ENCODE measurements at places on chromosomes 4 and X. TPM values are rescaled to one million over a fixed set of nuclear protein-coding genes. Genes with fewer than 3 reads are reported as not detected.

DNA sequence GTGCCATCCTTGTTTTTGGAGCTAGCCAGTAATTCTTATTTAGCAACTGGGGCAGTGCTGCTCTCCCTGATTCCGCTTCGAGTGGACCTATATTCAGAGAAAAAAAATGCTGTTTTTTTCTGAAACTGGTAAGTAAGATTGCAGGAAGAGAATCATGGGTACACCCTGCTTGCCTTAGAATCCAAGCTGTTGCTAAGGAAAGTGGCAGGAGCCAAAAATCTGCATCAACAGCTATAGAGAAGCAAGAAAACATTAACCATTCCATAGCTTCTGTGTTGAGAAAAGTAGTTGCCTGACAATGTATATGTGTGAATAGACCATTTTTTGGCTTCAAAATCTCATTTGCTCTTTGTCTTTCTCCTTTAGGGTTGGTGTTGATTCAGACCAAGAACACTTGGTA is 44.5 kb downstream of the SLC9A6 start:
- no peaks in the 10 kb centered on the region for H3K27me3 ChIP-seq
- no peak overlapping the region for H3K4me3 ChIP-seq
- no peaks in the 10 kb centered on the region for H3K4me1 ChIP-seq
- peak overlapping the region; percentile 82 for H3K27ac ChIP-seq
- H3K36me3 ChIP-seq, result peaks cover 23% of the 10 kb centered on the region
- no peak for DNase-seq

DNA sequence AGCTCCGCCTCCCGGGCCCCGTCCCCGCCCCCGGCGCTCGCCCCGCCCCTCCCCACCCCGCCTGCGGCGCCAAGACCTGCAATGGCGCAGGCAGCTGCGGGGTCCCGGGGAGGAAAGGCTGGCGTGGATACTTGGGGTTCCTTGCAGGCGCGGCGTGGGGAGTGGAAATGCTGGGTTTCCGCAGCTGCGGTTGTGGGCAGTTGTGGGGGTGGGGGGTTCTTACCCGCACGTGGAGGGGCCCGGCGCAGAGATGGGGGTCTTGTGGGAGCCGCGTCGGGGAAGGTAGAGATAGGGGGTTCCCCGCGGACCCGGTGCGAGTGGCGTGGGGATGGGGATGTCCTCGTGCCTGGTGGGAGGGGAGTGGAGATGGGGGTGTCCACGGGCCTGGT is 680 bp upstream of the ASMTL start:
- H3K4me1 ChIP-seq, result peaks cover 15% of the 10 kb centered on the region
- DNase-seq, result no peak
- no peaks in the 10 kb centered on the region for H3K27me3 ChIP-seq
- H3K36me3 ChIP-seq, result no peaks in the 10 kb centered on the region
- H3K4me3 ChIP-seq, result peak overlapping the region; percentile 88

DNA sequence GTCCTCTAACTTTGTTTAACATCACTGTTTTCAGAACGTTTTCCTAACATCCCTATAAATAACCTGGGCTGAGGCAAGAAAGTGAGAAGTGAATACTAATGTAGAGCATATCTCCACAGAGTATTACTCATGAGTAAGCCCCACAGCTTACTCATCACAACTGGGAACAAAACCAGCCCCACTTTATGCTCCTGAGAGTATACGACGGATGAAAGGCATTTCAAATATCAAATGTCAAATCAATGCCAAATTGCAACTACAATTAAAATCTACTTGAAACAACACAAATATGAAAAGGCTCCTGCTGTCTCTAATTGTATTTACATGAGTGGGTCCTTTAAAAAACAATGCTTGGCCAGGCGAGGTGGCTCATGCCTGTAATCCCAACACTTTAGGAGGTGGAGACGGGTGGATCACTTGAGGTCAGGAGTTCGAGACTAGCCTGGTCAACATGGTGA is 41.2 kb downstream of the SH3RF1 start:
- DNase-seq, result no peak
- H3K36me3 ChIP-seq, result no peaks in the 10 kb centered on the region
- no peak overlapping the region for H3K27ac ChIP-seq
- H3K4me1 ChIP-seq, result peaks cover 5% of the 10 kb centered on the region
- H3K4me3 ChIP-seq, result no peak overlapping the region
- no peaks in the 10 kb centered on the region for H3K27me3 ChIP-seq

DNA sequence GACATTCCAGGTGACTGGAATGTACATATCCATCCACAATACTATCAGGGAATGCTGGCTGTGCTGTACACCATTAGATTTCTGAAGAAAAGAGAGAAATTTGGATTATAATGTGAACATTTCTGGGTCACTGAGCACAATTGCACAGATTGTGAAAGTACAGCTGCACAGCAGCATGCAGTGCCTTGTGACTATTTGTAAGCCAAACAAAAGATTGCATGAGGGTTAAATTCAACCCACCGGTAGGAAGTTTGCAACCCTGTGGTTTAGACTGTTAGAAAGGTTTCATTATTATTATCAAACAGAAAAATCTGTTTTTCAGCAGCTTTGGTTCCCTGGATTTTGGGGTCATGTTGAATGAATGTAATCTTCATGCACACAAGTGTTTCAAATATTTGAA is 24.5 kb downstream of the DDIT4L start:
- DNase-seq, result no peak
- H3K4me1 ChIP-seq, result peaks cover 5% of the 10 kb centered on the region
- H3K27ac ChIP-seq, result no peak overlapping the region
- no peaks in the 10 kb centered on the region for H3K36me3 ChIP-seq
- no peak overlapping the region for H3K4me3 ChIP-seq

- no peak overlapping the region for H3K27ac ChIP-seq
- H3K4me1 ChIP-seq, result no peaks in the 10 kb centered on the region
- no peak overlapping the region for H3K4me3 ChIP-seq
- no peaks in the 10 kb centered on the region for H3K36me3 ChIP-seq
- H3K27me3 ChIP-seq, result no peaks in the 10 kb centered on the region
Measured at GRCh38 chrX:5891378-5891777, 337.3 kb downstream of the NLGN4X start.

DNA sequence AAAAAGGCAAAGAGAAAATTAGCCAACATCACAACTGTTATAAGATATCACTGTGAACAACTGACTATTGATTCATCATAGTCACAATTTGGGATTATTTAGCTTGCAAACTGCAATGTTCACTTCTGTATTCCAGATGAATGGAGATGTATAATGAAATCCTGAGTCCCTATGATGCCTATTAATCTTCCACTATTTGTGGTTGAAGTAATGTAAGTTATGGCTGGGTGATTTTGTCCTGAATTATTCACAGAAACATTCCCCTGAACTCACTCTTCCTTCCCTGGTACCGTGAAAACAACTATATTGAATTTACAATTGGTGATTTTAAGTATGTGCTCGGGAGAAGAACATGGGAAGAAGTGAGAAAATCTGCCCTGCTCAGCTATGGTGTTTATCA is 50.8 kb upstream of the NPFFR2 start:
- H3K27ac ChIP-seq, result no peak overlapping the region
- H3K4me1 ChIP-seq, result no peaks in the 10 kb centered on the region
- H3K4me3 ChIP-seq, result no peak overlapping the region
- DNase-seq, result no peak
- no peaks in the 10 kb centered on the region for H3K36me3 ChIP-seq

DNA sequence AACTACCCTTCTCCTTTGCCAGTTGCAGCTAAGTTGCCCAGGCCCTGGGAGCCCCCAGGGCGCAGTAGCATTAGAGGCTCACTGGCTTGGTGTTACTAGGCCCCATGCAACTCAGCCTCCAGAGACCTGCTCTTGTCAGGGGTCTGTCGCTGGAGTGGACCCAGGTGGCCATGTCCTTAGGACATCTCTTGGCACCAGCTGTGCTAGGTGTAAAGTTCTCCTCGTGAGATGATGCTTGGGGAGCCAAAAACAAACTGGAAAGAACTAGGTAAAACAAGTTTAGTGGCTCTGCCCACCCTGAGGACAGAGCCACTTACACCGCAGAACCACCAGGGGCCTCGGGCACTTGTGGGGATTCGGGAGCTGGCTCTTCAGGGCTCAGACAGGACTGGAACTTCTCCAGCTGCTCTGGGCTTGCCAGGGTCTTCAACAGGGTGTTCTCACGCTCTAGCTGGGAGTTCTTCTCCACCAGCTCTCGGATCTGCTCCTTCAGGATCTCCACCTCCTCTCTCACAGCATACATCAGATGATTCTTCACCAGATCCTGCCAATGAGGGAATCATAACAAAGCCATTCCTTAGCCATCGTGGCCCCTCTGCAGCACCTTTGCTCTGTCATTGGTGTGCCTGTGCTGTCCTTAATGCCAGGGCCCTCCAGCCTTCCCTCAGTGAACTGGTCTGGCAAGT is 61.2 kb downstream of the TSC22D3 start:
- peaks cover 11% of the 10 kb centered on the region for H3K36me3 ChIP-seq
- H3K4me3 ChIP-seq, result peak overlapping the region; percentile 80
- no peak for DNase-seq

GRCh38 chrX:75781611-75782010 is 3.4 kb downstream of the MAGEE2 start:
- H3K4me1 ChIP-seq, result no peaks in the 10 kb centered on the region
- H3K27ac ChIP-seq, result no peak overlapping the region
- H3K4me3 ChIP-seq, result no peak overlapping the region
- no peaks in the 10 kb centered on the region for H3K36me3 ChIP-seq

DNA sequence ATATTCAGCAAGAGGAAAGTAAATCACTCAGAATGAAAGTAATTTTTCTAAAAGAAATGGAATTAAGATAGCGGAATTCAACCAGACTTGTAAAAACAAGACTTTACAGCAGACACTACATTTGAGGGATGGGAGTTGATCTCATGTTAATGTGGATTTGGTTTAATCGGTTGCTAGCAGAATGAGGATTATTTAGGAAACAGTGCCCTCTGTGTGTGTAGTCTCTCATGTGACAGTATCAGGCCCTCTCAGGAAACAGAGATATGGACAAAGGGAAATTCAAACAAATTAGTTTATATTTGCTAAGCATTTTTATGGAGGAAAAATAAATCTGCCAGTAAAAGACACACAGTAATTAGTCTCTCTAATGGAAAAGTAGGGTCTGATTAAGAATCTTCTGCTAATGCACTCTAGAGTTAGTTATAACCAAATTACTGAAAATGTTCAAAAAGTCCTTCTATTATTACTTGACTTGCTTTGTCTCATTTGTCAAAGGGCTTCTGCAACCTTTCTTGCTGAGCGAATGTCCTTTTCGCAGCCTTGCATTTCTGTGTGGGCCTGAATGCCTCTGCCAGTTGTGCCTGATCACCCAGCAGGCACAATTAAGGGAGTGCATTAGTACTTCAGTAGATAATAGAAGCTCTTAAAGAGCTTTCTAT is 1282.3 kb upstream of the TENM3 start:
- no peak overlapping the region for H3K27ac ChIP-seq
- H3K4me1 ChIP-seq, result no peaks in the 10 kb centered on the region
- H3K27me3 ChIP-seq, result no peaks in the 10 kb centered on the region
- H3K4me3 ChIP-seq, result no peak overlapping the region
- no peak for DNase-seq
- H3K36me3 ChIP-seq, result no peaks in the 10 kb centered on the region

DNA sequence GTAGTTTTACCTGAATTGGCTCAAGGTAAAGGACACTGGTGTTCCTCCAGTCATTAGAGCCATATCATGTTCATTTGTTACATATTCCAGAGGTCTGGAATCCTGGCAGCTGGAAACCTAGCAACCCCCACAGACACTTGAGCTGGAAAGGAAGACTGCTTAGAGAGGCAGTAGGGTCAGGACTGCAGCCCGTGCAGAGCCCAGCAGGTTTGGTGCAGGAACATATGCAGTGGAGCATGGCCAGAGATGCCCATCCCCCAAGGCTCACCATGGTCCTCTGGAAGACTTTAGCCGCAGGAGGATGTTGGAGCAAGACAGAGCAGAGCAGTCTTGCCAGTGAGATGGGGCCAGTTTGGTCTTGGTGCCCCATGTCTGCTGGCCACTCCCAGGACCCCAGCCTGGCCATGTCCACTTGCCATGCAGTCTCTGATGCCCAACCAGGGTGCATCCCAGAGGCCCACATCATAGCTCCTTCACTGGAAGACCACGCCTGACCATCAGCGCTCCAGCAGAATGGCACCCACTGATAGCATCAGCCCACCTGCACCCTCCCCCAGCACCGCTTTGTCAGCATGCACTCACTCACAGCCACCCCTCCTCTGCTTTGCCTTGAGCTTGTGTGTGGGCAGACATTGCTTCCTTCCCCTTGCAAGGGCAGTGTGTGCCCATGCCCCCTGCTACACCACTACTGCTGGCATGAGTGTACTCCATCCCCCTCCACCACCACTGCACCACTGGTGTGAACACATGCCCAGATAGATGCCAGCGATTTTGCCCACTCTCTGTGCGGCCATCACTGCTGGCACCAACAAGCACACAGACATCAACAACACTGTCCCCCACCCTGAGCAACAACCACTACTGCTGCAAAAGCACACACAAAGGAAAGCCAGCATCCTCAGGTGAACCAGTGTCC is 190.3 kb upstream of the SPOCK3 start:
- no peak for DNase-seq
- H3K4me3 ChIP-seq, result no peak overlapping the region
- no peak overlapping the region for H3K27ac ChIP-seq
- H3K36me3 ChIP-seq, result no peaks in the 10 kb centered on the region
- no peaks in the 10 kb centered on the region for H3K27me3 ChIP-seq

The BTK gene
- 0.53 TPM for total RNA-seq

The HMGN5 gene
- 0.50 TPM for total RNA-seq

The FGA gene
- not detected for total RNA-seq

The STARD8 gene
- 3.0 TPM for total RNA-seq

The TGIF2LX gene
- not detected for total RNA-seq

The GAGE2A gene
- total RNA-seq, result not detected

The TMPRSS11F gene
- total RNA-seq, result 23.1 TPM

The ZNF280C gene
- 2.5 TPM for total RNA-seq

The YIPF7 gene
- total RNA-seq, result not detected

The HGFAC gene
- not detected for total RNA-seq
